Stimulated activated CD4-positive, alpha-beta T cell treated with anti-CD3 and anti-CD28 coated beads, Interleukin-4, amount 100 ng/mL, for 24 hours (primary cell): ENCODE measurements at places on chromosomes 2 and 18.

- no peak for DNase-seq
These were observed 67.6 kb downstream of the ITGB1BP1 start for GRCh38 chr2:9355716-9356115.

GRCh38 chr18:814300-815084, 2.5 kb upstream of the YES1 start:
- DNase-seq, result no peak

DNA sequence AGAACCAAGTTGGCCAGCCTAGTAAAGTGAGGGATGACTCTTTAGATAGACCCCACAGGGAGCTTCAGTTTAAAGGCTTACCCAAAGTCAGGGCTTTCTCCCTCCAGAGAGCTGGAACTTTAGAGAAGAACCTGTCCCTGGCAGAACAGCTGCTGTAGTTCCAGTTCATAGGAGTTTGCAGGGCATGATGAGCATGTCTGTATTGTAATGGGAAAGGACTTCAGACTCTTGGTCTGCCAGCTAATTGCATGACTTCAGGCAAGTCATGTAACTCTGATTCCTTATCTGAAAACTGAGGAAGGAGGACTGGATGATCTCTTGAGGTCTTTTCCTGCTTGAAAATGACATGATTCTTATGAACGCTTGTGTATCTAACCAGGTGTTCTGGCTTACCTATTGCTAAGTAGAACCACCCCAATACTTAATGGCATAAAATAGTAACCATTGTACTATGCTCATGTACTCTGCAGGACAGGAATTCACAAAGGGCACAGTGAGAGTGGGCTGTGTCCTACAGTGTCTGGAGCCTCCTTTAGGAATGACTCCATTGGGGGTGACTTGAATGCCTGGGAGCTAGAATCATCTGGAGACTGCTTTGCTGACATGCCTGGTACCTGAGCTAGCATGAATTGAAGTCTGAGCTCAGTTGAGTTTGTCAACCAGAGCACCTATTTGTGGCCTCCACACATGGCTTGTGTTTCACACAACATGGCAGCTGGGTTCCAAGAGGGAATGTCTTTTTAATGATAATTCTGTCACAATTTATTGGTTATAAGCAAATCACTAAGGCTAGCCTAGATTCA, 18.9 kb downstream of the SP5 start:
- no peak for DNase-seq

GRCh38 chr2:1793868-1794445, 49.6 kb upstream of the PXDN start:
- DNase-seq, result no peak

DNA sequence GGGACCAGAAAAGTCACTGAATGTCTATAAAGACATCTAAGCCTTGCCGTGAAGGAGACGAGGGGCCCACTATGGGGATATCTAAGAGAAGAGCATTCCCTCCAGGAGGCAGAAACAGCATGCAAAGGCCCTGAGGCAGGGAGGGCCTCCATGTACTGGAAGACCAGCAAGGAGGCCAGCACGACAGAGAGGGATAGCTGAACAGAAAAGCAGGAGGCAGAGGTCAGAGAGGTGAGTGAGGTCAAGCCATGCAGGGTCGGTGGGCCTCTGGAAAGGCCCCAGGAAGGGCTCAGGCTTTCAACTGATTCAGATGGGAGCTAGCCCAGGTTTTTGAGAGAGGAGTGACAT, 5.7 kb downstream of the TRABD2A start:
- DNase-seq, result no peak

GRCh38 chr2:20612925-20613916, 37.7 kb downstream of the HS1BP3 start:
- DNase-seq, result no peak

DNA sequence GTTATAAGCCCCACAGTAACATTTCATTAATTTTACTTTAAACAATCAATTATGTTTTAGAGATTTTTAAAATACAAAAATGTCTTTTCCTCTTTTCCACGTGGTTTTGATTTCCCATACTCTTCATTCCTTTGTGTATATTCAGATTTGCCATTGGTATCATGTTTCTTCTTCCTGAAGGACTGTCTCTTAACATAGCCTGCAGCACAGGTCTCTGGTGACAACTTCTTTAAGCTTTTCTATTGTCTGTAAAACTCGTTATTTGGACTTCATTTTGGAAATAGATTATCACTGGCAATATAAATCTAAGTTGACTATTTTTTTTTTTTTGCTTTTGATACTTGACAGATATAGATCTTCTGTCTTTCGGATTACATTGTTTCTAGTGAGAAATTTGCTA, 115.2 kb upstream of the KLHL29 start:
- no peak for DNase-seq

GRCh38 chr2:235533198-235533597, 39.4 kb downstream of the AGAP1 start:
- no peak for DNase-seq

GRCh38 chr2:26534098-26534864, 56.4 kb upstream of the OTOF start:
- no peak for DNase-seq

GRCh38 chr2:199160677-199161465, 296.9 kb downstream of the SATB2 start:
- DNase-seq, result no peak

- no peak for DNase-seq
These were observed 26.3 kb upstream of the YWHAQ start for GRCh38 chr2:9657083-9657482.

- no peak for DNase-seq
These were observed 180.0 kb downstream of the TCF4 start for GRCh38 chr18:55407774-55408535.

DNA sequence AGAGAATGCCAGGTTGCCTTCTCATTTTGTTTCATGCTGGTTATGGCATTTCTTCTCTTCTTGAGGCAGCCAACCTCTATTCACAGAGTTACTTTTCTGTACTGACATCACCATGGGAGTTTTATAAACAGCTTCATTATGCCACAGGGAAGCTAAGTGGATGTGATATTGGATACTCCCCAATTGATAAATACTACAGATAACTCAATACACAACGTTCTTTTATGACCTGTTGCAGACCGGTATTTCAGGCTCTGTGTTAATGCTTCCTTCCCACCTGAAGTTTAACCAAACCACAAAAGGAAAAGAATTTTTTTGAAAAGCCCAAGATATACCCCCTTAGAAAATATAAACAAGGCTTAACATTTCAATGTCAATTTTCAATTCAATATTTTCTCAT, 258.3 kb upstream of the SOX11 start:
- DNase-seq, result no peak

DNA sequence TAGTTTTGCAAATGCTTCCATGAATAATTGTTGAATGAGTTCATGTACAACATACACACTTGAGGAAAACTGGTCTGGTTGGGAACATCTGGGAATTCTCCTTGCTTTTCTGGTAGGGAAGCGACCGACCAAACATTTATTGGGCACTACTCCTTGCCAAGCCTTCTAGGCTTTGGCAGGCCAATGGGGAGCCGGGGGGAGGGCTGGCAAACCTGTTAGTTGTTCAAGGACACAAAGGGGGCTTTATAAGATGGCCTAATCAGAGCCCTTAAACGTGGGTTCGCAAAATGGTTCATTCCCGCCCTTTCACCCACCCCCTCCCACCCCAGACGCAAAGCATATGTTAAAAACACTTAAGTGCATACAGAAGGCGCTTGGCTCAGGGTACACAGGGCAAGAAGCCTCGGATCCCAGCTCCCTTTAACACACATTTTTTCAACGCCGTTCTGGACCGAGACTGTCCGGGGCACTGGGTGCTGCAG, 844 bp upstream of the VSNL1 start:
- DNase-seq, result no peak

DNA sequence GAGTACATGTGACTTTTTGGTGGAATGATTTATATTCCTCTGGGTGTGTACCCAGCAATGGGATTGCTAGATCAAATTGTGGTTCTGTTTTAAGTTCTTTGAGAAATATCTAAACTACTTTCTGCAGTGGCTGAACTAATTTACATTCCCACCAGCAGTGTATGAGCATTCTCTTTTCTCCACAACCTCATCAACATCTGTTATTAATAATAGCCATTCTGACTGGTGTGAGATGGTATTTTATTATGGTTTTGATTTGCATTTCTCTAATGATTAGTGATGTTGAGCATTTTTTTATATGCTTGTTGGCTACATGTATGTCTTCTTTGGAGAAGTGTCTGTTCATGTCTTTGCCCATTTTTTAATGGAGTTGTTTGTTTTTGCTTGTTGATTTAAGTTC, 267.4 kb upstream of the NT5C1B start:
- DNase-seq, result no peak

GRCh38 chr2:8514274-8514662, 167.6 kb upstream of the ID2 start:
- no peak for DNase-seq

DNA sequence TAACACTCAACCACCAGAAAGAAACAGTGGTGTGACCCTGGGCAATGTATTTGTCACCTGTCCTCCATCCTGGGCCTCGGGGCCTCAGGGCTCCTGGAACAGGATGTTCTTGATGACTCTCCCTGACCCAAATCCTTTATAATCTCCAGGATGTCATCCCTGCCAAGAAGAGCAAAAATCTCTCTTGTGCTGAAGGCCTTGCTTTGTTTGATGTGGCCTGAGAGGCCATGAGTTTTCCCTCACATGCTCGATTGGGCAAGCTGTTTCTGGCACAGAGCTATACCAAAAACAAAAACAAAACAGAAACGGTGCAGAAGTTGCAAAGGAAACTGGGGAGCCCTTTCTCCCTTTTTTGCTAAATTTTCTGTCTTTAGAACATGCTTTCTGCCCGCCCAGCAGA, 35.7 kb upstream of the ST3GAL5 start:
- DNase-seq, result no peak

DNA sequence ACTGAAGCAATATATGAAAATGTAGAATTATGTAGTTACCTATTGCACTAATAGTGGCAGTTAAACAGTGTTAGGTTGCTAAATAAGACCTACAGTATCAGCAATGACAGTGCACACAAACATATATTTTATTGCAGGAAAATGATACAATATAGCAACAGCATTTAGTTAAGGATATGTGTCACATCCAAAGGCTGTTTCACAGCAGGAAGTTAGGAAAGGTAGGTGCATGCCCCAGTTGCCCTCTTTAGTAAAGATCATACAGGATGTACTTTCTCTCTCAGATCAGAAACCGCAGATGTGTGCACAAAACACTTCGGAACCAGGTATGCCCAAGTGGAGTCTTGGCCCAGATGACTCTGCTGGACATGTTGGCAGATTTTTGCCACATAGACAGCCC, 444.1 kb downstream of the XIRP2 start:
- no peak for DNase-seq

DNA sequence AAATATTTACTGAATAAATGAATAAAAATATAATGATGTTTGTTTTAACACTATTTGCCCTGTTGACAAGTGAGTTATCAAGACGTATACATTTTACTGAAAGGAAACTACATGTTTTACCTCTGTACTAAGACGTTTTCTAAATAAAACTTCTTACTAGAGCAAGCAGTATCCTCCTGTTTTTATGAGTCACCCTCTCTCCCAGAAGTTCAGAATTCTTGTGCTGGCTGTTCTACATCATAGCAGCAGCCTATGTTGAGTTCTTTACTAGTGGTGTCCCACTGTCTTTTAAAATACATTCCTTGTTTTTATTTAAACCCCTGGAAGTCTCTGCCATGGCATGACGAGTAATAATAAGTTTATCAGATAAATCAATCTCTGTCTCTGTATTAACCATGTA, 297.4 kb downstream of the CALCRL start:
- no peak for DNase-seq

- DNase-seq, result no peak
These were observed 48.5 kb downstream of the MAP4K4 start for GRCh38 chr2:101745711-101746694.

- no peak for DNase-seq
These were observed 14.0 kb downstream of the KIF5C start for GRCh38 chr2:148888986-148889385.

DNA sequence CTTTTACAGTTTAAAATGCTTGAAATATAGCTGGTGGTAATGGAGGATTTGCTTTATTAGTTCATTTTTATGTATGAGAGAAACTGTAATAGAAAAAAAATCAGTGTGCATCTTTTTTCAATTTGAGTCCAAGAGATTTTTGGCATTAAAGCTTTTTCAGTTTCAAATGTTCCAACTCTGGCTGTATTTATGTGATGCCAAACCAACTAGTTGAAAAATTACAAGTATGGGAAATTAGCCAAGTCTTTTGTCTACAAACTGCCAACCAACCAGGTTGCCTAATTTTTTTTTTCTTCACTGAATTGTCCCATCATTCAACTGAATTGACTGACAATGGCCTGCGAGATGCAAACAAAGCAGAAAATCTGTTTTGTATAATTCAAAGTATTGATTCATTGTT, 95.7 kb downstream of the ICOS start:
- no peak for DNase-seq

GRCh38 chr2:201808027-201808426, 1.7 kb downstream of the CDK15 start:
- DNase-seq, result no peak

GRCh38 chr2:29068513-29068912, 5.8 kb downstream of the PCARE start:
- no peak for DNase-seq

DNA sequence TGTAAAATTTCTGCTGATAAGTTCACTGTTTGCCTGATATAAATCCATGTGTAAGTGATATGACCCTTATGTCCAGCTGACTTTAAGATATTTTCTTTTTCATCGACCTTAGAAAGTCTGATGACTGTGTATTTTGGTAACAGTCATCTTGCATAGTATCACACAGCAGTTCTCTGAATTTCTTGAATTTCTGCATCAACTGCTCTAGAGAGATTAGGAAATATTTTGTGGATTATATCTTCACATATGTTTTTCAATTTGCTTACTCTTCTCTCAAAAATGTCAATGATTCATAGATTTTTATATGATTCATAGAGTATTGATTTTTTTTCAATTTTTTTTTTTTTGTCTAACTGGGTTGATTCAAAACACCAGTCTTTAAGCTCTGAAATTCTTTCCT, 945.3 kb downstream of the TRIB2 start:
- DNase-seq, result no peak

DNA sequence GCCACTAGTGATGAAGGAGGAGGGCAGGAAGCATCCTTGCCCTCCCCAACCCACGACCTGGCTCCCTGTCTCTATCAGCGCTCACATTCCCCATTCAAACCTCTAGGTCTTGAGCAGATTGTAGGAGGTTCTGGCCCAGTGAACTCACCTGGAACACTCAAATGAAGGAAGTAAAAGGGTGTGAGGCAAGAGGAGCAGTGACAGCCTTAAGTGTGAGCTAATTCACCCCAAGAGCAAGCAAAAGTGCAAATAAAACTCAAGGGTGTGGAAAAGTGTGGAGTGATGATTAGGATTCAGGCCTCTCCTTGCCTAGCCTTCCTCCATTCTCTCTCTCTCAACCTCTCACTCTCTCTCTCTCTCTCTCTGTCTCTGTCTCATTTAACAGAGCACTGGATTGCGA, 41.0 kb downstream of the CYBRD1 start:
- no peak for DNase-seq

DNA sequence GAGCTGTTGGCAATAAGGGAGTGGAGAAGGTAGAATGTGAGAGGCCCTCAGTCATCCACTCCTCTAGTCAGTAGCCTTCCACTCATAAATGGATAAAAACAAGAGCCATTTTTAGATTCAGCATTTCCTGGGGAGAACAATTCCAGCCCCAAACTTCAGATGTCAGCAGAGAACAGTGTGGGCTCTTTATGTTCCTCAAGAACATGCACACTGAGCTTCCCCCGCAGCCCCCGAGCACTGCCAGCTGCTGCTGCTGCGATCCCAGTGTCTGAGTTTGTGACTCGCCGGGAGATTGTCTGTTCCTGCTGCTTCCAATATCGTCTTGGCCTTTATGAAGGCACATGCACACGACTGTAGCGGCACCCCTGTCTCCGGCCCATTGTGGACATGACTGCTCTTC, 143.7 kb upstream of the CTNNA2 start:
- DNase-seq, result no peak

- DNase-seq, result no peak
These were observed 120.3 kb downstream of the MEP1B start for GRCh38 chr18:32310101-32310500.
